Amniotic stem cell (primary cell): ENCODE measurements at places on chromosomes 5 and 9.

DNA sequence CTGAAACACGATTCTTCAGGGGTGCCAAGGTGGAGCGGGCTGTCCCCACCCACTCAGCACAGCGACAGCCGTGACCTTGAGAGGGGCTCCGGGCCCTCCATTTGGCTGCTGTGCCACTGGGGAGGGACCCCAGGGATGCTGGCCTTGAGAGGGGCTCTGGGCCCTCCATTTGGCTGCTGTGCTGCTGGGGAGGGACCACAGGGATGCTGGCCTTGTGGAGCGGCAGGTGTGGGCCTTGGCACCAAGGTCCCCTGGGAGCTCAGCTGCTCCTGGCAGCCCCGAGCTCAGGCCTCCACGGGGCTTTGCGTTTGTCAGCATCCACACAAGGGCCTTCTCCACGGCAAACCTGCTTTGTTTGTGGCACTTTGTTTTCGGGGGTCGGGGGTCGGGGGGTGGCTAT is 137.6 kb upstream of the LPCAT1 start:
- no peak for DNase-seq

- no peak for DNase-seq
Observed at GRCh38 chr5:180332051-180332517, 21.1 kb downstream of the GFPT2 start.

GRCh38 chr9:124218987-124219461 is 38.7 kb upstream of the NEK6 start:
- no peak for DNase-seq

- DNase-seq, result no peak
Observed at GRCh38 chr5:117020999-117021398, 446.4 kb upstream of the SEMA6A start.

GRCh38 chr5:128228521-128228920 is 145.0 kb downstream of the SLC12A2 start:
- DNase-seq, result no peak

DNA sequence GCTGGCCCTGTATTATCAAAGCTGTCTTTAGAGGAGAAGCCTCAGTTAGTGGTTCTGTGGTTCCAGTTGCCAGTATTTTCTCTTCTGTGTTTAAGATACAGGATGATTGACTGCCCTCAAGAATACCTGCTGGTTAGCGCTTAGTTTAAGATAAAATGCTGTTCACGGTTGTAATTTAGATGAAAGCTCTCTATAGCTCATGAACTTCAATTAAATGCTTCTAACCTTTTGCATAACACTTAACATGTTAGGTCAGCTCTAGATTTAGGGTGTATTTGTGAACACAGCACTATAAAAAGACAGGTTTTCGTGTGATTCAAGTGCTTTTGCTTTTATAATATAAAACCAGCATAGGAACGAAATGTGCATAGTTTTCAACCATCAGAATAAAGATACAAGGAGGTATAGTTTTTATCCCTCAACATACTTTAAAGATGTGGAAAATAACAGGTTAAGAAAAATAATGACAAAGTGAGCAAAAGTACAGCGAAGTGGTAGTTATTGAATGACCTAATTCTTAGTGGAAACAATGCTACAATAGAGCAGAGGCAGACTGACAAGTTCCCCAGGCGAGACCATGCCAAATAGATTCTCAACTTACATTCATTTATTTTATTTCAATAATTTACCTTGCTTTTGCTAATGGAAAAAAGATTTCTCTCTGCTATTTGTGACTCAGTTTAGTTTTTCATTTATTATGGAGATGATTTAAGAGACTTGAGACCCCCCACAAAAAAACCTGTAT is 602.6 kb upstream of the DMAC1 start:
- no peak for DNase-seq

DNA sequence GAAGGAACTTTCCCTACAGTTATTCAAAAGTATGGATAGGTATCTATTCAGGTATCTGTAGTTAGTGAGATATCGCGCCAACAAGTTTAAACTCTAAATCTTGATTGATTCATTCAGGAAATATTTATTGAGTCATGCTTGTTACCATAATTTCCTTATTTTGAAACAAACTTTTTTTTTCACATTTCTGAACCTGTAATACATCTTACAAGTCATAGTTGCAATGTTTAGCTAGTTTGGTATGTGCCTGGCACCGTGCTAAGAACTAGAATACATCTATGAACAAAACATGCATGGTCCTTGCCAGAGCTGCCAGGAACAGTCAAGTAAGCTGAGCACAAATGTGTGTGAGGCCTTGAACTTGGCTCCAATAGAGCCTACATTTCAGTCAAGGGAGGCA is 226.4 kb downstream of the PCSK5 start:
- no peak for DNase-seq

DNA sequence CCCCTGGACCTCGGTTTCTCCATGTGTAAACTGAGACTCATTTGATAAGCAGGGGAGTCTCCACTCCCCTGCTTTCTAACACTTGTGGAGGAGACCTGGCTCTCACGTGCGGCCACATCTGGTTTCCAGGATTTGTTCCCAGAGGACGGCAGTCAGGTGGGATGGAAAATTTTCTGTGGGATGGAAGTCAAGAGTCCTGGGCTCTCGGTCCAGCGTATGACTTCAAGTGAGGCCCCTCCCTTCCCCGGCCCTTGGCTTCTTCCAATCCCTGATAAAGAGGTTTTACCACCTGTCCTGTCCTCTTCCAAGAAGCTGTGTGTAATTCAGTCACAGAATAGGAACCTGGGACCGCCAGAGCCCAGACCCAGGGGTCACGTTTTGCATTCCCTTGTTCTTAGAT is 35.0 kb downstream of the TMOD1 start:
- DNase-seq, result no peak

DNA sequence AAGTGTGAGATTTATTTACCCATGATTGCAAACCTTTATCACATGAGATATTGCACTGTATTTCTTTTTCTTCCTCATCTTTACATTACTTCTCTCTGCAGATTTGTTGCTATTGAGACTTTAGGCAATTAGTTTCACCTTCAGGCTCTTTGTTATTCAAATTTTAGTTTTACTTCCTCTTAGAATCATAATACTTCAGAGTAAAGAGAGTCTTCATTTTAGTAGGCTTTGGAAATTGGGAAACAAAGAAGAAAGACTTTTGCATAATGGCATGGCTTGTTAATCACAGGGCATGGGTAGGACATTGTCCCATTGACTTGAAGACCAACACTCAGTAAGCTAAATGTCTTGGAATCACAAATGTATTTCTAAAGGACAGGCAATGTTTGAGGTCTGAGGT is 1.2 kb upstream of the PCDHGA5 start:
- no peak for DNase-seq

GRCh38 chr5:159512064-159512463 is 181.8 kb upstream of the IL12B start:
- DNase-seq, result no peak

- DNase-seq, result no peak
Observed at GRCh38 chr5:154516475-154516874, 38.4 kb upstream of the HAND1 start.

- DNase-seq, result peak; percentile 10
Observed at GRCh38 chr5:148746826-148747535, 79.4 kb upstream of the ADRB2 start.

- DNase-seq, result no peak
Observed at GRCh38 chr9:18605766-18606180, 131.8 kb downstream of the ADAMTSL1 start.

- DNase-seq, result no peak
Observed at GRCh38 chr5:125295405-125295872, 549.0 kb upstream of the ZNF608 start.

DNA sequence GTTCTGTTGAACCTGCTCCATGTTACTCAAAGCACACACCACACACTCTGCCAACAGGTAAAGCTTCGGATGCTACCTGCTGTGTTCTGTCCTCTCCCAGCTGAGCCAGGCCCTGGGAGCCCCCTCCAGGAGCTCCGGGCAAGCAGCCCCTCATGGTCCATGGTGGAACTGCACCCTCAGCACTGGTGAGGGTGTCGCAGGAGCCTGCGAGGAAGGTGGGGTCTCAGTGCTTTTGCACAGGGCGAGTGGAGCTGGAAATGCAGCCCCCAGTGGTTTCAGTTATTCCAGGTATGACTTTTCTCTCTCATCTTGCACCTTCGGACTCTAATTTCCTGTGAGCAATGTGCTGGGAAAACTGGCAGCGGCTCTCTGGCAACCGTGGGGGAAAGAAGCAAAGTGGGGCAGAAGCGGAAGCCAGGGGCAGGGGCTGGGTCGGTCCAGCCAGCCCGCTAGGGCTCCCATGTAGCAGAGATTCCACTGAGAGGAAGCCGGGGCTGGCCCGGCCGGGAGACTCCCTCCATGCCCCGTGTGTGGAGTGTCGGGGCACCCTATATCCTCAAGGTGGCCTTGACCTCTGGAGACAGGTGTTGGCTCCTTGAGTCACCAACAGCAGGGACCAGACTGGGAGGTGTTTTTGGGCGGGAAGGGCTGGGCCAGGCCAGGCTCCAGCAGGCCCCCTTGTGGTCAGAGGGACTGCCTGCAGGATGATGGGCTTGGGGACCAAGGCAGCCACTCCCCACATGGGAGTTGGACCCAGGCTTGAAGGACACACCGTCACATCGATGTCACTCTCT is 75.6 kb upstream of the PRSS3 start:
- no peak for DNase-seq

GRCh38 chr9:127676638-127677037 is 30.1 kb upstream of the CFAP157 start:
- no peak for DNase-seq

- no peak for DNase-seq
Observed at GRCh38 chr5:176373100-176373818, 8.0 kb downstream of the ARL10 start.

- DNase-seq, result no peak
Observed at GRCh38 chr9:34271265-34272006, 57.6 kb downstream of the KIF24 start.

DNA sequence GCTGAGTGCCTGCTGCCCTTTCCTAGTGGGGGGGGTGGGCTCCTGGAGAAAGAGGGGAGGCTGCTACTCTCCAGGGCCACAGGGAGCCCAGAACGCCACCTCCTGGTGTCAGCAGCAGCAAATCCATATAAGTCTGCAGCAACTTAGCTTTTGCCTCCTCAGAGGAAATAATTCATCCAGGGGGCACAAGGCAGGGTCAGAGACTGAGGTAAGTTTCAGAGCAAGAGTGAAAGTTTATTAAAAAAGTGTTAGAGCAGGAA is 4.0 kb upstream of the CLPTM1L start:
- DNase-seq, result no peak

DNA sequence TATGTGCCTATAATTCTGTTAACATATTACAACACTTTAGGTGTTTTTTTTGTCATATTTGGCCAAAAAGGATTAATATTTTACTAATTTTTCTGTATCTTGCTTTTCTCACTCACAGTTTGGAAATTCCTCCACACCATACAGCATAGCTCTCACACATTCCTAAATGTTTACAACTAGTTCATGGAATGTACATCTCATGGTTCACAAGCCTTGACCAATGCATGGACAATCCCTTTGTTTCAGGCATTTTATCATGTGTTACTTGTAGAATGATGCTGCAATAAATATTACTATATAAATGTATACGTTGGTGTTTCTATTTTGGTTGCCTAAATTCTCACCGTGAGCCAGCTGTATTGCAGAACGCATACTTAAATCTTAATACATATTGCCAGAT is 80.5 kb upstream of the SPATA31C2 start:
- DNase-seq, result no peak

DNA sequence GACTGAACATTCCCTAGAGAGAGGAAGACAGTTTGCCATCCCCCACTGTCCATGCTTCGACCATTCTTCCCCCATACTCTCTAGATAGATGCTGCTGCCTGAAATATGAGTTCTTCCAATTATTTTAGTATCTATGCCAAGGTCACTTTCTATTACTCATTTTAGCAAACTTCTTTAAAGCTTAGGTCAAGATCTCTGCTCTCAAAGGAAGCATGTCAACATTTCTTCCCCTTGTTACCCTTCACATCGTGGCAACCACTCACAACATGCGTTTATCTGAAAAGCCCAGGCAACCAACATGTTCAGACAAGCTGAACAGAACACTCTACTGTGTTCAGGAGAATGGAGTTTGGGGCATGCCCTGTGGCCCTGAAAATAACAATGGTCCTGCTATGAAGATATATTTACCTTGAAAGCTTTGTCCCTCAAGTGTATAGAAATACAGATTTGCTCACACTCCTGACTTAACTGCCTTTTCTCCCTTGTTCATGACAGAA is 138.4 kb upstream of the KIF2A start:
- DNase-seq, result no peak

- DNase-seq, result peak; percentile 2
Observed at GRCh38 chr9:132268725-132269352, 85.9 kb downstream of the SETX start.

DNA sequence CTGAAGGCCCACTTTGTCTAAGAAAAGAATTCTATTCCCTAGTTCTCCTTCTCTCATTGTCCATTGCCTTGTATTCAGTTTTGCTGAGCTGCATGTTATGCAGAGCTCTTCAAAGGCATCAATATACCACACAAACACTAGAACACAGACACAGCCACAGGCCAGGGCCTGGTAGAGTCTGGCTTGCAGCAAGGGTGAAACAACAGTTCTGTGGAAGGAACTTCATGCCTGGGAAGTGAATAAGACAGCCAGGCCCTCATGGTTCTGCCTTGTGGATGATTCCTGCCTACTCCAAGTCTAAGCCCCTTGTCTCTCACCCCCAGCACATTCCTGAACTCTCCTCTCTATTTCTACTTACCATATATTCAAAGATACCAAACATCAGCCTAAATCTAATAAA is 30.8 kb downstream of the KLHL3 start:
- DNase-seq, result no peak

- DNase-seq, result no peak
Observed at GRCh38 chr9:117828466-117828865, 124.3 kb downstream of the TLR4 start.
